ENCODE measurements at places on chromosomes 13 and 19. TPM values are rescaled to one million over a fixed set of nuclear protein-coding genes. Genes with fewer than 3 reads are reported as not detected.

SLC10A2 gene
- not detected for polyA plus RNA-seq

B3GNT8 gene
- polyA plus RNA-seq, result not detected

FZR1 gene
- polyA plus RNA-seq, result 36.3 TPM

PRX gene
- polyA plus RNA-seq, result 2.2 TPM

PCSK4 gene
- polyA plus RNA-seq, result 5.8 TPM

DNA sequence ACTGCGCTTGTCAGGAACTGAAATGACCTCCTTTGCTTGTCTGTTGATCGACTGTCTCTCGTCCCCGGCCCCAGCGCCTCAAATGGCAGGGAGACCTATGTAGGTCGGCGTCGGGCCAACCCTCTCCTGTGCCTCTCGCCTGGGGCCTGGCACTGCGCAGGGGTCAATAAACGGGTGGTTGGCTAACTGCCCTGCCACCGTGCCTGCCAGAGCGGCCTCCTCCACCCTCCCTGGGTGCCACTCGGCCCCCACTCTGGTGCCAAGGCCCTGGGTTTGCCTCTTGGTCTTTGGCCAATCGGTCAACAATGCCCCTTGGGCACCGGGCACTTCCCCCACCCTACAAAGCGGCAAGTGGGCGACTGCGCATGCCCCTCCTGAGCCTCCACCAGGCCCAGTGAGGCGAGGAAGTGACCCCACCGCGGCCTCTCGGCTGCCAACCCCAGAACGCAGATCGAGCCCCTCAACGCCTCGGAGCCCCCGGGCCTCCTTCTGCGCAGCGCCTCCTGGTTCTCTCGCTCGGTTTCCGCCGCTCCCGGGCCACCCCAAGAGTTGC, 1.1 kb downstream of the KEAP1 start:
- 0 out of 2 replicates have a peak, but pooled peaks cover 3% of the 10 kb centered on the region for H3K4me1 ChIP-seq
- H3K27ac ChIP-seq, result peak overlapping the region; percentile 92
- DNase-seq, result peak; percentile 90
- H3K4me3 ChIP-seq, result peak overlapping the region; percentile 88

- H3K4me3 ChIP-seq, result no peak overlapping the region
- DNase-seq, result no peak
- H3K4me1 ChIP-seq, result no peaks in the 10 kb centered on the region
- no peaks in the 10 kb centered on the region for H3K36me3 ChIP-seq
- no peaks in the 10 kb centered on the region for H3K27me3 ChIP-seq
These were observed 665.7 kb upstream of the GPC6 start for GRCh38 chr13:92560883-92561282.

GRCh38 chr19:35693422-35693821, 10.9 kb upstream of the ZBTB32 start:
- DNase-seq, result no peak
- no peaks in the 10 kb centered on the region for H3K4me1 ChIP-seq
- H3K27me3 ChIP-seq, result peaks cover 1% of the 10 kb centered on the region
- H3K4me3 ChIP-seq, result no peak overlapping the region
- H3K36me3 ChIP-seq, result no peaks in the 10 kb centered on the region

- DNase-seq, result no peak
- H3K27ac ChIP-seq, result no peak overlapping the region
- no peaks in the 10 kb centered on the region for H3K4me1 ChIP-seq
- no peak overlapping the region for H3K4me3 ChIP-seq
These were observed 42.9 kb upstream of the PCDH17 start for GRCh38 chr13:57588639-57589038.

GRCh38 chr19:49150106-49150943, 4.9 kb downstream of the HRC start:
- H3K27me3 ChIP-seq, result no peaks in the 10 kb centered on the region
- DNase-seq, result peak; percentile 95
- peak overlapping the region; percentile 91 for H3K4me3 ChIP-seq
- H3K27ac ChIP-seq, result peak overlapping the region; percentile 68
- H3K4me1 ChIP-seq, result peaks cover 25% of the 10 kb centered on the region

- H3K4me1 ChIP-seq, result peaks cover 16% of the 10 kb centered on the region
- H3K4me3 ChIP-seq, result no peak overlapping the region
- no peaks in the 10 kb centered on the region for H3K27me3 ChIP-seq
- peak; percentile 42 for DNase-seq
These were observed 21.9 kb downstream of the RFX1 start for GRCh38 chr19:13984186-13984585.

- H3K27me3 ChIP-seq, result no peaks in the 10 kb centered on the region
- DNase-seq, result no peak
- no peak overlapping the region for H3K27ac ChIP-seq
These were observed 7.6 kb downstream of the SSC5D start for GRCh38 chr19:55495646-55496349.

DNA sequence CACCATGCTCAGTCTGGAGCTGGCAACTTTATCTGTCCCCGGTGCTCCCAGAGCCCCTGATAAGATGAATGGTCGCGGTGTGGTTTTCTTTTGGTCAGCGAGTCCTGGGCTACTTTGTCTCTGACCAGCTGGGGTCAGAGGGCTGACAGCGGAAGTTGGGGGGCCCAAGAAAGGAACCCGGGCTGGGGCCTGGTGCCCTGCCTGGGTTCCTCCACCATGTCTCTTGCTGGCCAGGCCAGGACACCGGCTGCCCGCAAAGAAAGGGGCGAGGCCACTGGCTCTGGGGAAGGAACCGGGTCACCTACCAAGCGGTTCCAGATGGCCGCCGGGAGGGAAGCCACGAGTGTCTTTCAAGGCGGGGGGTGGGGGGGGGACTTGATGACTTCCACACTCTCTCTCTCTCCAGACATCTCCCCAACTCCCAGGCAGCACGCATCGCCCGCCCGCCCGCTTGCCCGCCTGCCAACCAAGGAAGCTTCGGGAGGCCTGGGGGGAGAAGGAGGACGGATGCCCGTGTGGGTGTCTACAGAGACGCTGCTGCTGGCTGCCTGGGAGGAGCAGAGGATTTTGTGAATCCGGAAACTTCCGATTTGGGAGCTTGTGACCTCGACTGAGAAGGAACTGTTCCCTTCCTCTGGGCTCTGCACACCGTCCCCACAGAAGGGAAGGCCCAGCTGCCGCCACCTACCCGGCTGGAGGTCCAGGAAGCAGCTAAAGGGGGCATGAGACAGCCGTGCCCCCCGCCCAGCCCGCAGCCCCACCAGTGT, 1.1 kb downstream of the PIP5K1C start:
- peak; percentile 80 for DNase-seq
- peak overlapping the region; percentile 83 for H3K4me3 ChIP-seq
- H3K4me1 ChIP-seq, result no peaks in the 10 kb centered on the region
- peak overlapping the region; percentile 24 for H3K27ac ChIP-seq
- no peaks in the 10 kb centered on the region for H3K36me3 ChIP-seq

DNA sequence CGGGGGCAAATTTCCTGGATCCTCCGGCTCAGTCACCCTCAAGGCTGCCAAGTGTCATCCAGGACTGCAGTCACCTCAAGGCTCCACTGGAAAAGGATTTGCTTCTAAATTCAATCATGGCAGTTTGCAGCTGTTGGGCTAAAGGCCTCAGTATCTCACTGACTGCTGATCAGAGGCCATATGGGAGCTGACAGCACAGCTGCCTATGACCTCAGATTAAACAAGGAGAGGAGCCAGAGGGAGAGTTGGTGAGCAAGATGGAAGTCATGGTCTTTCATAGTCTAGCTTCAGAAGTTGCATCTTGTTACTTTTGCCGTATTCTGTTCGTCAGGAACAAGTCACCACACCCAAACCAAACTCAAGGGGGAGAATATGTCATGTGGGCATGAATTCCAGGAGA, 849.7 kb downstream of the UQCRFS1 start:
- H3K4me3 ChIP-seq, result no peak overlapping the region
- no peak for DNase-seq
- H3K36me3 ChIP-seq, result no peaks in the 10 kb centered on the region
- no peak overlapping the region for H3K27ac ChIP-seq

GRCh38 chr19:31386806-31387205, 37.6 kb upstream of the TSHZ3 start:
- H3K27me3 ChIP-seq, result no peaks in the 10 kb centered on the region
- H3K4me1 ChIP-seq, result peaks cover 7% of the 10 kb centered on the region
- no peak for DNase-seq
- no peak overlapping the region for H3K4me3 ChIP-seq

DNA sequence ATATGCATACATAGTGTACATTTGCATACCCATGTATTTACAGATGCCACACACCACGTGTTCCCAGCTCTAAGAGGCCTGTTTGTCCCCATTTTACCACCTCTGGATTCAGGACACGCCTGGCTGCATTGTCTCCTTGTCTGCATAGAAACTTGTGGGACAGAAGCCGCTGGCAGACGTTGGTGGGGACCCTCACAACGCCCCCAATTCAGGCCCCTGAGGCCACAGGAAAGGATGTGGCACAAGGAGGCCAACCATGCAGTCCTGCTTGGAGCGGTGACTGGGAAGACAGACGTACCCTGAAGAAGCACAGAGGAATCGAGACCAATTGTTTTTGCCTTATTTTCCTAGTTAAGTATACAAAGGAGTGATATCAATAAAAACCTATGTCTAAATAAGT, 96.1 kb downstream of the ANKRD10 start:
- no peak overlapping the region for H3K4me3 ChIP-seq
- H3K36me3 ChIP-seq, result no peaks in the 10 kb centered on the region
- H3K27me3 ChIP-seq, result no peaks in the 10 kb centered on the region
- no peak for DNase-seq
- H3K4me1 ChIP-seq, result peaks cover 3% of the 10 kb centered on the region
- no peak overlapping the region for H3K27ac ChIP-seq

DNA sequence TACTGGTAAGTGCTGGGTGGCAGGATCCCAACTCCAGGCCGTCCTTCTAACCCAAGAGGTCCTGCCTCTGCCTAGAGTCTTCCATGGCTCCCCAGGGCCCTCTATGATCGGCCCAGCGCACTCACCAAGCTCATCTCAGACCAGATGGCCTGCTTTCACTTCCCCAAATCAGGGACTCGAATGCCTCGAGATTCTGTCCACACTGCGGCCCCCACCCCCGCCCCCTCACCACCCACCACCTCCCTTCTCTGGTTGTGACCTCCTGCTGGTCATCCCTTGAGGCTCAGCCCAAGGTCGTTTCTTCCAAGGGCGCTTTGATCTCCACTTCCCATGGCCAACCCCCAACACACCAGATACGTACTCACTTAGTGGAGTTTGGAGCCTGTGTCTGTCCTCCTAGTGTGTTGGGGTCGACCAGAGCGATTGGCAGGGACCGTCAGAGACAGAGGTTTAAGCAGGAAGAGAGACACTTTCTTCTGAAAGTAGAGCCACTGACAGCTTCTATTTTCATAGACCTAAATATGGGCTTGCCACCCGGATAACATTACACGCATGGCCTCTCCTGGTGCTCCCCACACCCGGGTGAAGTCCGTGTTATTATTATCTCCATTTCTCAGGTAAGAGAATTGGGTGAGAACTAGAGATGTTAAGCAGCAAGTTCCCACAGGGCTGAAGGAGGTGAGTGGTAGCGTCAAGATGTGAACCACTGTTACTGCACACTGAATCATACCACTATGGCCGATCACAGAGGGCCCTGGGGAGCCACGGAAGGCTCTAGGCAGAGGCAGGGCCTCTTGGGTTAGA, at the start of gene FCER2:
TSS of gene FCER2 (minus strand) at position 478 of the 804 bp plus-strand sequence. CDS start 2,371 bp downstream, outside the sequence.
- H3K4me1 ChIP-seq, result no peaks in the 10 kb centered on the region
- no peaks in the 10 kb centered on the region for H3K36me3 ChIP-seq
- peaks cover 84% of the 10 kb centered on the region for H3K27me3 ChIP-seq
- no peak for DNase-seq
- no peak within 1 kb of the TSS for H3K4me3 ChIP-seq
- H3K27ac ChIP-seq, result no peak within 1 kb of the TSS

DNA sequence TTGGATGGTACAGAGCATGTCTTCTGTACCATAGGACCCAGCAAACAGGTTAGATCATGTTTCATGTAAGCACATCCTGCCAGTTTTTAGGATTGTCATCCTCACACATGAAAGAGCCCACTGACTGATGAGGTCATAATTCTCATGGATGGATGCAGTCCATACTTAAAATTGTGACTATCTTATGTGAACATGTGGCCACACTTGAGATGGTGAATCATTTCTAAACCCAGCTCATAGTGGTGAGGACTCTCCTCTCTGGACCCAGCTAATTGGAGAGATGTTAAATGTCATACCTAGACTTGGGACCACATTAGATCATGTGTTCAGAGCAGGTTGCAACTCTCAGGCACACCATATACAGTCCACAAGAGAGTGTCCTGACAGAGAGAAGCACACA, 24.8 kb upstream of the ZNF254 start:
- H3K27me3 ChIP-seq, result no peaks in the 10 kb centered on the region
- no peak overlapping the region for H3K27ac ChIP-seq
- no peak overlapping the region for H3K4me3 ChIP-seq

DNA sequence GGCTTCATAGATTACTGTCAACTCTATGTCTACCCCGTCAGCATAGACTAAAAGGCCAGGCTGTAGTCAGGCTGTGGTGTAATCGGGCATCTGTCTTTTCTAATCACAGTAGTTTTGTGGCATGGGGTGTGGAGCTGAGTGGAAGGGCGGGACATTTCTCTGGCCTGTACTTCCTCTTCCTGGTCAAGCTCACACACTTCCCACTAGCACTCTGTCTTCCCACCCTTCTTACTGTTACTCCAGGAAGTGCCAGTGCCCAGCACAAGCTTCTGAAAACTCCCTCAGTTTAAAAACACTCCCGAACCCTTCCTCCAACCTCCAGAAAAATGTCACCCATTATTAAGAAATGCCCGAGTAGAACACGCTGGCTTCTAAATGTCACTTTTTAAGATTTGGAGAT, 229.8 kb downstream of the KLF5 start:
- no peaks in the 10 kb centered on the region for H3K27me3 ChIP-seq
- H3K4me1 ChIP-seq, result no peaks in the 10 kb centered on the region
- H3K4me3 ChIP-seq, result no peak overlapping the region
- no peaks in the 10 kb centered on the region for H3K36me3 ChIP-seq

- H3K4me3 ChIP-seq, result no peak overlapping the region
- no peak for DNase-seq
- H3K27me3 ChIP-seq, result no peaks in the 10 kb centered on the region
- H3K36me3 ChIP-seq, result no peaks in the 10 kb centered on the region
These were observed 343.1 kb downstream of the TEX29 start for GRCh38 chr13:111663505-111663904.

GRCh38 chr19:5623397-5624017, 624 bp downstream of the SAFB start:
- H3K27me3 ChIP-seq, result no peaks in the 10 kb centered on the region
- peak overlapping the region; percentile 92 for H3K27ac ChIP-seq
- H3K36me3 ChIP-seq, result peaks cover 57% of the 10 kb centered on the region

GRCh38 chr19:10450191-10450852, 30.0 kb downstream of the PDE4A start:
- H3K27me3 ChIP-seq, result no peaks in the 10 kb centered on the region
- DNase-seq, result peak; percentile 14
- H3K27ac ChIP-seq, result no peak overlapping the region
- no peaks in the 10 kb centered on the region for H3K4me1 ChIP-seq

- H3K4me3 ChIP-seq, result no peak overlapping the region
- DNase-seq, result no peak
- H3K4me1 ChIP-seq, result no peaks in the 10 kb centered on the region
These were observed 29.8 kb downstream of the DPF1 start for GRCh38 chr19:38194061-38194701.

Data from SK-N-SH (cell line).